ENCODE measurements at places on chromosomes 3 and 15.

DNA sequence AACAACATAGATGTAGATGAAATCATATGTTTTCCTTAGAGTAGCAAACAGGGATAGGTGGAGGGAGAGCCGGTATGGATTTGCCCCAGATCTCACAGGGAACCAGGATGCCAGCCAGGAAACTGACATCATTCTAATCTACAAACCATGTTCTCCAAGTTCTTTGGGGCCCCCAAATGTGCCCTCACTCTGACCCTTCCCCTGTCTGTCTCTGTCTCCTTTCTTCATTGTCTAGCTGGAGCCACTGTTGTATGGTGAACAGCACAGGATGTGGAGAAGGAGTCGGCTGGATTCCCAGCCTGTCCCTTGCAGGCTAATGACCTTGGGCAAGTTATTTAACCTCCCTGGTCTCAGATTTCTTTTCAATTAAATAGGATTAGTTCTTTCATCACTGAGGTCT lies 962 bp downstream of the ATP13A5 start:
- DNase-seq: no peak

GRCh38 chr3:45990181-45990580 lies 5.4 kb downstream of the FYCO1 start:
- DNase-seq: no peak

- DNase-seq: peak; percentile 92
These were observed at the start of gene SLC25A38 for GRCh38 chr3:39383045-39383880. TSS of gene SLC25A38 (plus strand) at chr3:39383370. CDS start at chr3:39383725, 355 bp downstream.

DNA sequence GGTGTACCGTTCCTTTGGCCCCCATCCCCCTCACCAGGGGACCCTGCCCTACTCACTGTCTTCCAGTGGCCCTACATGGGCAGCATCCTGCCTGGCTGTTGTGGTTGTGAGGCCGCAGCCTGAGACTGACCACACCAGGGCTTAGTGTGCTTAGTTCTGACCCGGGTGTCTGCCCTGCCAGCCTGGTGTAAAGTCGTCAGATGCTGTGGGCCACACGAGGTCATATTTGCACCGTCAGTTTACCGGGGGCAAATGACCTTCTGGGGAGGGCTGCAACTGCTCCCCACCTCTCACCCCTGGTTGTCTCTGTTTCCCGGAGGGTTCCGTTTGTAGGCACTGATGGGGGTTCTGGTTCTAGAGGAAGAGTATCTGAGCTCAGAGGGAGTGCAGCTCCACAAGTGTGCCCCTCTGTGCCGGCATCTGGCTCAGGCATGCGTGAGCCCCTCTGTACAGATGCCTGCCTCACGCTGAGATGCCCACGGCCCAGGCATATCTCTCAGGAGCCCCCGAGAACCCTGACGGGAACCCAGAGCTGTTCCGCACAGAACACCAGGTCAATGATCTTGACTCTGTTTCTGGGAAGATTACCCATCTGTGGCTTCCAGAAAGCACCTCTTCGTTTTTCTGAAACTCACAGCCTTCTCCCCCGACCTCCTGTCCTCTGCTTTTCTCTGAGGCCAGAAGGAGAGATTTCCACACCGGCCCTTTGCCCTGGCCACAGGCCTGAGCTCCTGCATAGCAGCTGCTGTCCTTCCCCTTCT lies 19.2 kb downstream of the KLF13 start:
- DNase-seq: peak; percentile 61

- DNase-seq: no peak
These were observed 94.5 kb upstream of the SOX14 start for GRCh38 chr3:137669519-137670060.

DNA sequence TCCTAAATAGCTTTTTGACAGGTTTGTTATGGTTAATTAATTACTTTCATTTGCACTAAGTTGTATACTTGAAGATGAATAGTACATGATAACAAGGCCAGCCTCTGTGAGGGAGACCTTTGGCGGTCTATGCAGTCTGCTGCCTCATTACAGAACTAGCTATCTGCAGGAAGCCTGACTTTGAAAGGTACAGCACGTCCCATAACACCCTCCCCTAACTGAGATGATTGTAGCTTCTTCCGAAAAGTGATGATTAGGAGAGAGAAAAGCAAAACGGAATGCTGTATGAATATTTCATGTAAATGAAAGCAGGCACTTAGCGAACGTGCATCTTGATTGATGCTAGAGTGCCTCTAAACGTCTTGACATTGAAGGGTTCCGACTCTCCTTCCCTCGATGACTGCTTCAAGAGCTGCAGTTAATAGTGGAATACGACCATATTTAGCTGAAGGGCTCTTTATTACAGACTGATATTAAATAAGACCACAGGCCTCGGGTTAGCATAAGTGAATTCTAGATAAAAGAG lies 116.2 kb upstream of the TMCO5A start:
- DNase-seq: no peak

DNA sequence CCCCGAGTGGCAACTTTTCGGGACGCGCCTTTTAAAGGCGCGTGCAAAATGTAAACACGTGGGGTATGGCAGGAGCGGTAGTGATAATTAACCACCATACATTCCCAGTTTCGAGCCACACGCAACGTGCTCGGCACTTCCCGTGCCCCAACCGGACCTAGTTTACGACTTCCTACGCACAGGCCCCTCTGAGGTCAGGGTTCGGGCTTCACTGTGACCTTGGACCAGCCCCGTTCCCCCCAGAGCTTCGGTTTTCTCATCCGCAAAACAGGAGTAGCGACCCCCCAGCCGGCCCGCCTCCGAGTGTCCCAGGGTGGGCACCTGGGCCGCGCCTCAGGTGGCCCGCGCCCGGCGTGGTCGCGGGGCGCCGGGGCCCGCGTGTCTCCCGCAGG lies 451 bp downstream of the CHCHD4 start:
- no peak for DNase-seq

DNA sequence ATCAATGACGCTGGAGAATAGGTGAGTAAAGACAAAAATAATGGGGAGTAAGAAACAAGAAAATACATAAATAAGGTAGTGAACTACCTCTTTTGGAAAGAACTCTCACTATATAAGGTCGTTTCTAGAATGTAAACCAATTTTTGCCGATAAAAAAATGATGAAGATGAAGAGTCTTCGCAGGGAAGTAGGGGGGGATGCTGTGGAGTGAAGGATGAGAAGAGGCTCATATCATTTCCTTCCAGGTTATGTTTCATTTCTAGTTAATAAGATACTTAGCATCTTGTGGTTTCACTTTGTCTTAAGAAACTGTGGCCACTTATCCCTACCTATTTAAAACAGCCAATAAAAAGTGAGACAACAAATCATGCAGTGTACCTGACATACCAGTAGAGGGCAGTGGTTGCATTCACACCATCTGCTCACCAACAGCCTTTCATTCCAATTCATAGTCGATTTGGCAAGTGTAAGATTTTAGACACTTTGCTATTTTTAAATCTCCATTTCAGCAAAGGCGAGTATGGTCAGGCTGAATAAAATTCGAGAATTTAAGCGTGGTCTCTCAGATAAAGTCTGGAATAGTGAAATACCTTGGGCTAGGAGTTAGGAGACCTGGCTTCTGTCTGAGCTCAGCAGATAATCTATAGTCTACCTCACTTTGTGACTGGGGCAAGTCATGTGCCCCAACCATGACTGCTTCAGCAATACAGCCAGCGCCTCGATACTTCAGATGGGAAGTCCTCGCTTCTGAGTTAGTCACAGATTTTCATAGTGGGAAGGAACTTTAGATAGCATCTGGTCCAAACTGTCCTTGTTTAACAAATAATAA lies 28.9 kb upstream of the ICE2 start:
- DNase-seq: peak; percentile 45
